Globus pallidus (tissue), 1 donor: ENCODE measurements at places on chromosomes 2 and 18.

DNA sequence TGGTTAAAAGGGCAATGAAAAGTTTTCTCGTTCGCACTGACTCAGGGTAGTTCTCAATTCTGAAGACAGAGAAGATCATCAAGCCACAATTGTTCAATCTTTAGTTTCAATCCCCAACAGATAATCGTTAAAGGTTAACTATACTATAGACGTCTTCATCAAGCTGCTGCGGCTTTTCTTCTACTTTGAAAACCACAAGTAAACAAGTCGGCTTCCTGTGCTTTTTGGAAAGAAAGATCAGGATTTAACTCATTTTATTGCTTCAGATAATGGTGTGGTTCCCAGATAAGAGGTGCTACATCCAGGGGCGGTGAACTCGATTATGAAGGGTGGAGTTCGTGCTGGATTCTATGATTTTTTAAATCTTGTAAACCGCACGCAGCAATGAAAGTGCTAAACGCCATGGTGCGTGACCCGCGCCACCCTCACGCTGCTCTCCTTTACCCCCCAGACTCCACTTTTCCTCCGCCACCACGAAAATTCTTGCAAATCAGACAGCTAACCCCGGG, 545 bp upstream of the CDCA7 start:
- no peak for DNase-seq

DNA sequence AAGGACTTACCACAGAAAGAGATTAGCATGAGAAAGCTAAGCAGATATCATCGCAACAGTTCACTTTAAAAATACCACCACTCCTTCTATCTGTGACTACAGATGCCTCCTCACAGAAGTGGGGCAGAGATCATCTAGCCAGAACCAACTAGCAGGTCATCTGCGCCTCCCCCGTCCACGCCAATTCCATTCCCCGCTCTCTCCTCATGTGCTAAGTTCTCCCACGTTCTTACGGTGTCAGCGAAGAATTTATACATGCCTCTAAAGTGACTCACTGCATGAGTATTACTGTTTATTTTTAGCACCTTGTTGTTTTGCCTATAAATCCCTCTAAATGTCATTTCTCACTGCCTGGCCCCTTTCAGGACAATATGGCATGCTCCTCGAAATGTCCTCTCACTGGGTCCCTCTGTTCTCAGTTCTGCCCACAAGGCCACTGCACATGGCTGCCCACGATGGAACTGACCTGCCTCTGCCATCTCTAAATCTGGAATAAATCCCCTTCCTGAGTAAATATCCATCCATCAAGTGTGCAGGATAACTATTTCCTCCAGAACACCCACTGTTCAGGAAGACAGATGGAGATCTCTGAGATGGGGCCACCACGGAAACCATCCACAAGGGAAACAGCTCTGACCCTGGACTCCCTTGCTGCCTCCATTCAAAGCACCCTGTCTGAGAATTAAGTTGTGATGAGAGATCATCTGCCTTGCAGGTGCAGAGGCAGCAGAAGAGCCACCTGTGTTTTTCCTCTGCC, 137.7 kb downstream of the IRS1 start:
- no peak for DNase-seq

- DNase-seq: no peak
These were observed 1.8 kb downstream of the SOCS6 start for GRCh38 chr18:70290482-70291294.

DNA sequence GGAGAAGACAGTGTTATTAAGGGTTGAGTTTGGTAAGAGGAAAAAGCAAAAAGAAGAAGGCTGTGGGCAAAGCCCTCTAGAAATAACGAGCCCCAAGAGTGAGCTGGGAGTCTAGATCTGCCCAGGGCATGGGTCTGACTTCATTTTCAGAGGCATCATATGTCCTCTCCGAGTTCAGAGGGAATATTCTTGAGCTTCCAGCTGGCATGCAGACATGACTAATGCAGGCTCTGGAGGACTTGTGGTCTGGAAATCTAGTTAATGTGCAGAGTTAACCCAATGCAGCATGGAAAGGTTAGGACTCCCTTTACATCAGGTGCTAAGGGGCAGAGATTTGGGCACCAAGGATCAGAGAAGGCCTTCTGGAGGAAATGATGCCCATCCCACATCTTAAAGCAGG, 7.3 kb downstream of the ACMSD start:
- no peak for DNase-seq

GRCh38 chr18:78145096-78145495, 834.5 kb upstream of the SALL3 start:
- no peak for DNase-seq

- DNase-seq: no peak
These were observed 119.3 kb downstream of the SPTBN1 start for GRCh38 chr2:54575379-54575888.

DNA sequence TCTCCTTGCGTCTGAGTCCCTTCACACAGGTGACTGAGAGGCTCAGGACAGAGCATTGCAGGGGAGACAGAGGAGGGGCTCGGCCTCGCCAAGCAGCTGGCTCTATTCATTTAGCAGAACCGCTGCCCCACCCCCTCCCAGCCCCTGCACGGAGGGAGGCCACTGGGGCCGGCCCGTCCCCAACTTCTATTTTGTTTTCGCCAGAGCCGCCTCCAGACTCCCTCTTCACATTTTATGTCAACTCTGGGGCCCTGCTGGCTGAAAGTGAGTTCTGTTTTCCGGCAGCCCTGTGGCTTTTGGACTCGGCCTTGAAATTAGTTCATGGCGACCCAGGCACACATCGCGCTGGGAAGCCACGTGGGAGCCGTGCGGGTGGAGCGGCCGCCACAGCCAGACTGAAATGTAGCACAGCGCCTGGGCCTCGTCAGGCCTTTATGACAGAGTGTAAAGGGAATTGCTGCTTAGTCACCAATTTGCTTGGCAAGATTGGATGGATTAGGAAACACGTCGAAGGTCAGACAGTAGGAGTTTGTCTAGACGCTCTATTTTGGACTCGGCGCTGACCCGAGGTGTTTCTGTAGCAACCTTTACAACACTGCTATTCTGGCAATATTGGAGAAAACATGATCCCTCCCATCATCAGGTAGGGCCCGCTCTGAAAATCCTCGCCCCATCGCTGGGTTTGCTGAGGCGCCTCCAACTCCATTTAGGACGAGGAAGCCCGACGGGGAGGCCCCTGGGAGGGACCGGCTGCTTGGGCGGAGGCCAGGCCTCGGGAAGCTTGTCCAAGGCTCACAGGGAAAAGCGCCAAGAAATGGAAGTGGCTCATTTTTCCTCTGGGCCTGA, 90.7 kb upstream of the CTDP1 start:
- DNase-seq: peak; percentile 29

DNA sequence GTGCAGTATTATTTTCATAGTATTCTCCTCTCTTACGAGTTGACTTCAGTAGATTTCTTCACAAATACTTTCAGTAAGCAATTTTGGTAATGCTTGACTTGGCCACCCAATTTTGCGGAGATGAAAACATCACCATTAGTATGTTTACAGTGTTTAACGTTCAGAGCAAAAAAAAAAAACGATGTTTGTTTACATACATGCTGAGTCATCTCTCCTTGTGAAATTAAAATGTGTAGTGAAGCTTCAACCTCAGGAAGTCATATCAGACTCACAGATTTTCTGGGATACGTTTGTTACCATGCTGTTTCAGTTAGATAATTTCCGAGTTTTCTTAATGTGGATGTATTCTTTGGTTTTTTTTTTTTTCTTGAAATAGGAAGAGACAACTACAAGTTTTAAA, 100.1 kb downstream of the CTNNA2 start:
- no peak for DNase-seq

GRCh38 chr2:180385601-180386201, 378.6 kb upstream of the CWC22 start:
- DNase-seq: no peak

GRCh38 chr2:171529914-171530313, 7.6 kb downstream of the CYBRD1 start:
- DNase-seq: no peak

GRCh38 chr2:8580316-8581233, 101.3 kb upstream of the ID2 start:
- no peak for DNase-seq

GRCh38 chr2:240879105-240879504, 10.5 kb downstream of the AGXT start:
- no peak for DNase-seq

- no peak for DNase-seq
These were observed 70.2 kb downstream of the NGEF start for GRCh38 chr2:232942831-232943230.

GRCh38 chr2:173030561-173031490, 44.8 kb upstream of the MAP3K20 start:
- no peak for DNase-seq

DNA sequence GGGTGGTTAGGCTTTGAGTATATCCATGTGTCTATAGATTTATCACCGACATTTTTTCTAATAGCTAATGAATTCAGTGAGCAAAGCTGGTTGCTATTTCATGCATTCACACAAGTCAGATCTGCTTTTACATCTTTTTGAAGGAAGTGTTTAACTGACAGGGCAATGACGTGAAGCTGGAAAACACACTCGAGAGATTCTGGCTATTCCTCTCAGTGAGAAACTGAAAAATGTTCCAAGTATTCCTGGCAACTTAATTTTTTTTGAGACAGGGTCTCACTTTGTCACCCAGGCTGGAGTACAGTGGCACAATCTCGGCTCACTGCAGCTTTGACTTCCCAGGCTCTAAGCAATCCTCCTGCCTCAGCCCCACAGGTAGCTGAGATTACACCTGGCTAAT, 21.2 kb downstream of the RNF138 start:
- DNase-seq: no peak

DNA sequence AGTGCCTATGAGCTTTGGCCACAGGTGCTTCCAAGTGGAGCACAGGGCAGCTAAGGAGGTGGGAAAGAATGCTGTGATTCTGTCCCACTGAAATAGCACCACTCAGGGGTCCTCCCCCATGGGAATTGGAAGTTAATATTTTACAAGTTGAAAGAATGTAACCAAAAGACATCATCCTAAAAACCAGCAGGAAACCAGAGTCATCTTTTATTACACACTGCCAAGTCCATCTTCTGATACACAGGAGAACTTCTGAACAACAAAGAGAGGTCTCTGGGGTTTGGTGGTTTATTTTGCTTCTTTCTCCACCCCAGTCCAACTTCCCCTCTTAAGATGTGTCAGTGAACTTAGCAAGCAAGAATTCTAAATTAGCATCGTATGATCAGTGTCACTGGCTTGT, 47.7 kb downstream of the COLEC12 start:
- no peak for DNase-seq

DNA sequence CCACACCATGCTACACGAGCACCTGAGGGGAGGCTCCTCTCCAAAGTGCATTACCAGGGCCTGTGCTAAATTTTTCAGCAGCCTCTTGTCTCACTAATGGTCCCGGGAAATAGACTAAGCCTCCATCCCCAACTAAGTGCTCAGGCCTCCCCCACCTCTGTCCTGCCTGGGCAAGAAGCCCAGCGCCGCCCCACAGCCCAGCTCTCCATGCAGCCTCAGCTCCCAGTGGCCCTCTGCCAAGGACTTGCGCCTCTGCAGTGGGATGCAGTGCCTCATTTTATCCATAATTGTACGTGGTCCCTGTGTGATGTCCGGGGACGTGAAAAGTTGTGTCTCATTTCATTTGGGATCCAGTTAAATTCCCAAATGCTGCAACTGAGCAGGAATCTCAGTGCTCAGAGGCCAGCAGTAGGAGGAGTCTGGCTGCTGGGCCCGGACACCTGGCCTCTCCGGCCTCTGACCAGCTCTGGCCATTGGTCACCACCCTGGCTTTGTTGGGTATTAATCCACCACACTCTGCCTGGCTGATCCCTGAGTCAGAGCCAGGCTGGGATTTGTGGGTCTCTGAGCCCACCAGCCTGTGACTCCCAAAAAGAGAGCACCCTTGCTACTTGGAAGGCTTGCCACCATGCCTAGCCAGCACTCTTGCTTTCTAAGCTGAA, 11.4 kb upstream of the STEAP3 start:
- no peak for DNase-seq

DNA sequence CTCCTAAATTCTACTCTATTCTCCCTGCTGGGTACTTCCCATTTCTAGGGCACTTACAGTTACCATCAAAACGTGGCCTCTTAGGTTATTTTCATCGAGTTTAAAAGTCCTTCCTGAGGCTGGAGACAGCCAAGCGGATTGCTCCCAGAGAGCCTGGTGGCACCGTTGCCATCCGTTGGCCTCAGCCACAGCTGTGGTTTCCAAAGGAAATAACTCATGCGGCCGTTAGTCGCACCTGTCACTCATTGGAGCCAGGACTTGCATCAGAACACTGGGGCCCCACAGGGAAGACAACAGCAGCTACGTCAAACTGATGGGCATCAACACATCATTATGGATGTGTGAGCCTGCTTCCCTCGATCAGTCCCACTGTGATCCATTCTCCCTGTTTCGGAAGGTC, 453.4 kb downstream of the BCL11A start:
- no peak for DNase-seq

DNA sequence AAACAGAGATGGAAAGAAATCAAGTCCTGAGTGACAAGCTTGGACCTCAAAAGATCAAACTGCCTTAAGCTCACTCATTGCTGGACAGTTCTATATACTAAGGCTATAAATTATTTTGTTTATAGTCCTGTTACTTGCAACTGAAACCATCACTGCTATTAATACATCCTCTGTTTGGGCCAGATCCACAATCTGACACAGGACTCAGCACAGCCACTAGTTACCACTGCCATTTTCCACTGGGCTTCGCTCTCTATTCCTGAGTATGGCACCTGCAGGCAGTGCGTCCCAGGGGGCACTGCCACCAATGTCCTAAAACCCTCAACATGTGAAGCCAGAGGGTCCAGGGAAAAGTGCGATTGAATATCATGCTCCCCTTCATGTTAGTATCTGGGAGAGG, 52.3 kb downstream of the CYP26B1 start:
- no peak for DNase-seq

DNA sequence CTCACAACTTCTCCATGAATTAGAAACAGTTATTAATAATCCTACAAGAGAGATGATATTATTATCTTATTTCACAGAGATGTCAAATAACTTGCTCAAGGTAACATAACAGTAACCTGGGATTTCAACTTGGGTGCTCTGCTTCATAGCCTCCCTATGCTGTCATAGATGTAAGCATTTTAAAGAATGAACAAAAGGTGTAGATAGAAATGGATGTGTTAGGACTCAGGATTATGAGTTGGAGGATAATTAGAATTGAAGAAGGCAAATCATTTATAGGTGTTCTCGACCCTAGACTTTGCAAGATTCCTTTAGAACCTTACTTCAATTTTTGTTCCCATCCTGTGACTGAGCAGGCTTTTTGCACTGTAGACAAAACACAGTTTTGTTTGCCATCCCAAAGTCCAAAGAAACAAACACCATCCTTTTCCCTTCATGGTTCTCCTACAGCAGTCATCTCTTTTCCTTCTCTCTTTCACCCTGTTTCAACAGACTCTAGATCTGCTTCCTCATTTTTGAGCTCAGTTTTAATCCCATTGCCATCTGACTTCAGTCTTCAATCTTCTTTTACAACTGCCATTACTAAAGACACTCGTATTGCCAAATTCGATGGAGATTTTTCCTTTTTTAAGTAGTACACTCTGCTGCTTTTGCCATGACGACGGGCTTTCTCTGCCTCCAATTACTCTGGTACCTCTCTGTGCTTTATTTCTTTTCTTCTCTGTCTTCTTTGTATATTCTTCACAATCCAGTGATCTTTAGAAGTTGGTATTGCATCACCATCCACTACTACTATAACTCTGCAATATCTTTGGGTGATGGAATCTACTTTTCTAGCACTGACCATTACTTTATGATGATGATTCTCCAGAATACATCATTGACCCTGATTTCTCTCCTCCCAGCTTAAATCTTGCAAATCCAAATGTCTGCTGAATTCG, 4.5 kb downstream of the HNMT start:
- DNase-seq: peak; percentile 43

- no peak for DNase-seq
These were observed 39.7 kb upstream of the MAP4K4 start for GRCh38 chr2:101657787-101658186.
